ENCODE measurements at places on chromosomes 4 and X.

DNA sequence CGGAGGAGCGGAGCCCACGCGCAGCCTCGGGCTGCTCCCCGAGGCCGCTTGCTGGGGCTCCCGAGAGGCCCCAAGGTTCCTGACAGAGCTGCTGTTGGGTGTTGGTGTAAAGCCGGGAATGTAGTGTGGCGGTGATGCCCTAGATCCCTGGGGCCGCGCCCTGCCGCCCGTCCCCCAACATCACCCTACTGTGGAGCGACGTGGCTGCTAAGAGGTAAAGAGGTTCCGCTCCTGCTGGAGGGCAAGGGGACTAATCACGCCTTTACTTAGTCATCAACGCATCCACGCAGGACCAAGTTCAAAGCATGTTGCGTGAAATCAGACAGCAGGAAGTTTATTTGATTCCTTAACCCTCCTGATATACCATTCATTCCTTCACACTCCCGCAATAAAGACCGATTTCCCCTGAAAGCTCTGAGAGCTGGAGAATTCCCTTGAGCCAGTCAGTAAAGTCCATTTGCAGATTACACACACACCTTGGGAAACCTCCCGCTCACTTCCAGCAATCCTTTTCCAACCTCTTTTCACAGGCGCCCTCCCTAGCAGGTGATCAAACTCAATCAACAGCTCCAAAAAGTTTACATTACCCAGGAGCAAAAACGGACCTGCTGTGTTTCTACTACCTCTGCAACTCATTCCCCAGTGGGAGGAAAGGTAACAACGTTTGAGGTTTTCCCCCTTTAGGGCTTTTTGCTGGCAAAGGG, 579 bp upstream of the GABRA2 start:
- DNase-seq, result no peak

- DNase-seq, result no peak
Observed at GRCh38 chr4:157550028-157550427, 329.5 kb downstream of the GRIA2 start.

DNA sequence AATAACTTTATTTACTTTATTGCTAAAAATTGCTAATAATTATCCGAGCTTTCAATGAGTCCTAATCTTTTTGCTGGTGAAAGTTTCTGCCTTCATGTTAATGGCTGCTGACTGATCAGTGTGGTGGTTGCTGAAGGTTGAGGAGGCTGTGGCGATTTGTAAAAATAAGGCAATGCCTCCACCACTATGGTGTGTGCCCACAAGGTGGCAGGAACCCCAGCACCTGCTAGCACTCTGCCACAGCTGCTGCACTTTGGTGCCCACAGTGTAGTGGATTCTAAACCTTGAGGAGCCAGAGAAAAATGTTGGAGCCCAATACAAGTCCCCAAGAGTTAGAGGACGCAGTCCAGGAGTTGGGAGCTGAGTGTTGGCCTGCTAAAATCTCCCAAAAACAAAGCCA, 1237.1 kb downstream of the PCDH19 start:
- no peak for DNase-seq

GRCh38 chrX:24498181-24498580, 33.1 kb downstream of the PDK3 start:
- peak; percentile 16 for DNase-seq

DNA sequence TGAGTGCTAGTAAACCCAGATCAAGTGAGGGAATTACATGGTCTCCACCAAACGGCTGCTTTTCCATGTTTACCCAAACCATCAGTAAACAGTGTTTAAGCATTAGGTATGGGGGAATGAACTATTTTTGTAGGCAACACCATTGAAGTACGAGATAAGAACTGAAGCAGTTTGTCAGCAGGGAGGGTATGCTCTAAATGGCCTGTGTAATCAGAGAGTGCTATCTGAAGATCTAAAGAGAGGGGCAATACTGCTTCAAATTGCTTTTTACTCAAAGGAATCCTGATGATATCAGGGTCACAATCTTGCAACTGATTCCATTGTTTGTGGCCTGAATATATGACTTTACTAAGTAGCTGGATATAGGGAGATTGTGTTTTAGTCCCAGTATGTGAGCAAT, 10.4 kb upstream of the SPIN4 start:
- DNase-seq, result no peak
